ENCODE measurements at places on chromosomes 4 and X.
A peak's percentile ranks its signal among the peaks of the same experiment; 100 is the strongest.

DNA sequence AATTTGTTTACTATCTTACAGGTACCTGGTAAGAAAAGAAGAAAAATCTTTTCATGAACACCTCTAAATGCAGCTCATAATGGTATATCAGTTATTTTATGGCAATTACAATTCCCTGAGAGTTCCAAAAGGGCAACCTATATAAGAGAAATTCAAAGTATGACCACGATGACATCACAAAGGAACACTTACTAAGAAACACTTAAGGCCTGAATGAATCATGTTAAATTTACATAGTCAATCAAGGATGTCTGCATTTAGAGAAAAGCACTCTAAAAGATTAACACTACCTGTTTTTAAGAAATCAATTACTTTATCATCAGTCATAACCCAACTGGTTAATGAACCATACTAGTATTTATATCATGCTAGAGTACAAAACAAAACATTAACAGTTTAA is 63.9 kb downstream of the LCORL start:
- DNase-seq: no peak

DNA sequence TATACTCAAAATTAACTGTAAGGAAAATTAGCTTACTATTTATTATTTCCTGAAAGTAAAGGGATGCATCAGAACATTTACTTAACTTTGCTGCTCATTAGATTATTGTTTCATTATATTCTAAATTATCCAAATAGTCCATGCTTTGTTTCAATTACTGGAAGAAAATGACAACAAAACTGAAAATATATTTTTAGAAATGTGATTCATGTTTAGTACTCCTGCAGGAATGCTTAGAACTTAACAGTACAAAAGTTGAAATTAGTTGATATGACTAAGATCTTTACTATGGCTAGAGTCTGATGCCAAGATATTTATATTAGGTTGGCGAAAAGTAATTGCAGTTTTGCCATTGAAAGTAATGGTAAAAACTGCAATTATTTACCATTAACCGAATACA is 660.5 kb upstream of the PABPC4L start:
- no peak for DNase-seq

- no peak for DNase-seq
Measured at GRCh38 chr4:2378898-2379297, 39.5 kb downstream of the ZFYVE28 start.

DNA sequence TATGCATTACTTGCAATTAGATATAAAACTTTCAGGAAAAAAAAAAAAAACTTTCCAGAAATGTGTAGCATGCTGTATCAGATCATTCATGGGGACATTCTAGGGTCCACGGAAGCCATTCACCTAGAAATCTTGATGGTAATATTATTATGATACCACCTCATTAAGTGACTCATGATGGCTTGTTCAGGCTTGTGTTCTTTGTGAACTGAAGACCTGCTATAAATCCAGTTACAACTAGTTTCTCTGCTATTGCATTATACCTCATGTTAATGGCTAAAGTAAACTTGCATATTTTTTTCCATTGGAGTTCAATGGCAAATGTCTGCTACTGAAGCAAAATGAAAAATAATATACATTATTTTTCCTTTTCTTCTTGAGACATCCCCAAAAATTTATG is 35.3 kb upstream of the PTPN13 start:
- no peak for DNase-seq

- DNase-seq: no peak
Measured at GRCh38 chr4:142293536-142293935, 552.6 kb downstream of the INPP4B start.

- no peak for DNase-seq
Measured at GRCh38 chr4:89048906-89049601, 7.9 kb downstream of the FAM13A start.

GRCh38 chr4:129344058-129344457 is 248.1 kb downstream of the C4orf33 start:
- peak; percentile 40 for DNase-seq

DNA sequence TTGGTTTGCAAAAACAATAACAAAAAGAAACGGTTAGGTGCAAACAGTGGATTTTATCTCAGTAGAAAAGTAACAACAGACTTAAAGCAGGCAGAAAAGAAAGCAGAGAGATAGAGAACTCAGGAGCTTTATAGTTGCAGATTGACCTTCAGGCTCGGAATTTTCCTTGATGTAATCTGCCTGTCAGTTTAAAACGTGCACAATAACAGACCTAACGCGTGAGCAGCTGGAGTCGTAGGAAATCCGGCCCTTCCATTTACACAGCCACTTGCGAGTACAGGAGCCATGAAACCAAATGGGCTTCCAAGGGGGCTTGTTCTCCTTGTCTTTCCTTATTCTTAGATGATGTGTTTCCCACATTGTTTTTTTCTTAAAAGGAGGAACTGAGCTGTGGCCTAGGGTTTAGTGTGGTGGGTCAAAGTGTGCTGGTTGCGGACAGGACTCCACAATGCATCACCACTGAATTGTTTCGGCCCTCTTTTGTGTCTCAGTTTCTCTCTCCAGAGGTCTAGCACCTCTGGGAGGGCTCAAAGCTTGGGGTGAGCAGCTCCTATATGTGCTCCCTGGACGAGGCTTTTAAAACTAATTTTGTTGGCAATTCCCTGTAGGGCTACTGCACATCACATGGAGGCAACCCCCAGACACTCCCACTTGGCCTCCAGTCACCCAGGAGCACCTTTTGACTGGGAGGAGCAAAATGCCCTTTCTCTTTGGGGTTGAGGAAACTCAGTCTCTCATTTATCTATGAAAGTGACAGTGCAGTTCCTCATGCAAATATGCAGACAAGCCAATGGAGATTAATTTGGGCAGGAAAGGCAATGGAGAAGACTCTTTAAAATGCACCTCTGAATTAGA is 13.9 kb upstream of the MPP1 start:
- no peak for DNase-seq

GRCh38 chr4:107863850-107864371 is 39.2 kb downstream of the SGMS2 start:
- no peak for DNase-seq

DNA sequence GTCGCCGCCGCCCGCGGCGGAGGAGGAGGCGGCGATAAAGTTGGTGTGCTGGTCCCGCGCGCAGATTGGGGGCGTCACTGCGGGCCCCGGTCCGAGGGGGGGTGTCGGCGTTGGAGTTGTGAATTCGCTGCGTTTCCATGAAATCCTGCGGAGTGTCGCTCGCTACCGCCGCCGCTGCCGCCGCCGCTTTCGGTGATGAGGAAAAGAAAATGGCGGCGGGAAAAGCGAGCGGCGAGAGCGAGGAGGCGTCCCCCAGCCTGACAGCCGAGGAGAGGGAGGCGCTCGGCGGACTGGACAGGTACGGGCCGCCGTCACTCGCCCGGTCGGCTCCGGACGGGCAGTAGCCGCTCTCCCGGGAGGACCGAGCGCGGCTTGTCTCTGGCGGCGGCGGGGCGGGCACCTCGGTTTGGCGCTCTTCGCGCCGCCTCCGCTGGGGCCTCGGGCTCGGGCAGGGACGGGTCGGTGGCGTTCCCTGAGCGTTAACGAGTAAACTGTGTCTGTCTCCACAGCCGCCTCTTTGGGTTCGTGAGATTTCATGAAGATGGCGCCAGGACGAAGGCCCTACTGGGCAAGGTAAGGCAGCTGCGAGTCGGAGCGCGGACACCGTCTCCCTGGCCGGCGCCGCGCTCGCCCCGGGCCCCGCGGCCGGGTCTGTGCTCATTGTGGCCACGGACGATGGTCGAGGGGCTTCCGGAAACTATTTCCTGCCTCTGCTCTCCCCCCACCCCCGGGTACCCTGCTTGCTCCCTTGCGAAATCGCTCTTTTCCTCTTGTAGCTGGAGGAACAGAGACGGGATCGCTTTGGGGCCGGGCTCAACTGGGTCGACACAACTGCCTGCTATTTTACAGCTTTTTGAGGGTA is 658 bp downstream of the KDM6A start:
- peak; percentile 42 for DNase-seq

GRCh38 chr4:39357002-39357401 is 9.2 kb downstream of the RFC1 start:
- no peak for DNase-seq

DNA sequence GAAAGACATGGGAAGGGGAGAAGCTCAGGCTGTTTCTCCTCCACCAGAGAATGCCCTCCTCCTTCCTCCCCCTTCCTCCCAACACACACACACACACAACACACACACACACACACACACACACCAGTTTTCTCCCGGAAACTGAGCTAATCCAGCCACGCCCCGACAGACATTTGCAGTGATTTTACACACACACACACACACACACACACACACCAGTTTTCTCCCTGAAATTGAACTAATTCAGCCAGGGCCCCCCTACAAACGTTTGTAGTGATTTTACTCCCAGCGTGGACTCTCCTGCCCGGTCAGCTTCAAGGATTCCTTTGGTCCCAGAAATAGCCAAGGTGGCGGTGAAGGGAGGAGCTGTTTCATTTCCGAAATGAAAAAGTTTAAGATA is 32.9 kb upstream of the STX18 start:
- peak; percentile 34 for DNase-seq

DNA sequence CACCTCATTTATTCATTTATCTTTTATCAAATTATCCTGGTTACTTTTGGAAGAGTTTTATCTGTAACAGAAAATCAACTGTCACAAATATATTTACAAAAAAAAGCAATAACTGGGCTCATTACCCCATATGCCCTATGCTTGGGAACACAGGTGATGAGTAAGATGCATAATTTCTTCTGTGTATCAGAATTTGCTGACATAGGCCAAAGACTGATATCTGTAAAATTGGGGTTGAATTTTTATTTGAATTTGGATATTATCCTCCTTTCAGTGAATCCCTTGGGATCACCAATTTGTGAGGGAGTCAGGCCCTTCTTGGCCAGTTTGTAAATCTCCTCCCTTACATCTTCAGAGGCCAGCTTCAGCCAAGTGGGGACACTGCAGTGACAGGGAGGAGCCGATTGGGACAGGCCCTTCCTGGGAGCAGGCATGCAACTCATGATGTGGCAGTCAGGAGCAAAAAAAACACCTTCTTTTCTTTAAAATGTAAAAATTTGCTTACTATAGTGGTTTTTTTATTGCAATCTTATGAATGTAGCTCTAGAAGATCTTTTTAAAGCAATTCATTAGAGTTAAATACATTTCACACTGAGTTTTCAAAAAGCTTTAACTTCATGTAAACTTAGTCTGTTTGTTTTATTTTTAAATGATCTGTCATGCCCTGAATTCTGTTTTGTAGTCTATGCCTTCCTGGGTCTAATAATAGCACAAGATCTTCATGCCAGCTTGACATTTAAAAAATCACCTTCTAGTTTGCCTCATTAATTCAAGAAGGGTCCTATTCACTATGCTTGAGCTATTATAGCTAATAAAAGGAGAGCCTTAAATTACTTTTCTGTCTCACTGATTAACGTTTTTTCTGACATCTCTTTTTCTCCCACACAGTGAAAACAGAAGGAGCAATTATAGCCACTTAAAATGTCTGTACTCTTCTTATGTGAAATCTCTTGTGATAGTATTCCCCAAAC is 136.6 kb upstream of the SPRY1 start:
- DNase-seq: no peak
